Lower leg skin (tissue), 4 donors: ENCODE measurements at places on chromosomes 6 and 20. TPM values are rescaled to one million over a fixed set of nuclear protein-coding genes. Genes with fewer than 3 reads are reported as not detected.
A peak's percentile ranks its signal among the peaks of the same experiment; 100 is the strongest.

GRCh38 chr6:80439721-80440470, 333.4 kb downstream of the BCKDHB start:
- DNase-seq = no peak

DNA sequence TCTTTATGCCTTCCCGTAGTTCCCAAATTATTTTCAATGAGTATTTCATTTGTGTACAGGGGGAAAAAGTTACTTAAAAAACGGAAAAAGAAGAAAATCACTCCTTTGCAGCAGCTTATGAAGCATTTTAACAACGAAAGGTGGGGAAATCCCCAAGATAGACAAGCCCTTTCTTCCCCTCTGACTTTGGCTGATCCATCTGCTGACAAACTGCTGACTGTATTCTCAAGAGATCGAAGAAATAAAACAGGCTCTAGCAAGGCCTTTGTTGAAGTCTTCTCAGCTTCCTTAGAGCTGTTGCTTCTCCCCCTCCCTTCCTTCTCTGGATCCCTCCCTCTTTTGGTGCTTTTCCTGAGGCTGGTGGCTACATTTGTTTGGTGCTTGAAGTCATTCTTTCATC, 325.2 kb downstream of the NRN1 start:
- no peak for DNase-seq

GRCh38 chr6:2754911-2755310, 4.2 kb upstream of the MYLK4 start:
- DNase-seq = no peak

- DNase-seq = peak; percentile 58
Measured at GRCh38 chr6:169093066-169093723, 160.5 kb downstream of the THBS2 start.

DNA sequence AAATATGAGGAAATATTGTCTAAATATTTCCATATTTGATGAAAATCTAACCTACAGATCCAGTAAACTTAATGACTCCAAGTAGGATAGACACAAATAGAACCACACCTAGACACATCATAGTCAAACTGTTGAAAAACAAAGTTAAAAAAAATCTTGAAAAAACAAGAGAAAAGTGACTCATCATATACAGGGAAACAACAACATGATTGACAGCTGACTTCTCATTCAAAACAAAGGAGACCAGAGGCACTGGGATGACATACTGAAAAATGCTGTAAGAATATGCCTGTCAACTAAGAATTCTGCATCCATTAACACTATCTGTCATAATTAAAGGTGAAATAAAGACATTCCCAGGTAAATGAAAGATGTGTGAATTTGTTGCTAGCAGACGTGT, 38.8 kb downstream of the BMP2 start:
- DNase-seq = no peak

The GSTA1 gene
- total RNA-seq = 1.4 TPM

- DNase-seq = no peak
Measured at GRCh38 chr20:23889775-23890187, 10.2 kb upstream of the CST5 start.

GRCh38 chr20:5737966-5738365, 12.2 kb upstream of the SHLD1 start:
- DNase-seq = no peak

- DNase-seq = no peak
Measured at GRCh38 chr6:104928141-104928540, 28.8 kb upstream of the LIN28B start.

DNA sequence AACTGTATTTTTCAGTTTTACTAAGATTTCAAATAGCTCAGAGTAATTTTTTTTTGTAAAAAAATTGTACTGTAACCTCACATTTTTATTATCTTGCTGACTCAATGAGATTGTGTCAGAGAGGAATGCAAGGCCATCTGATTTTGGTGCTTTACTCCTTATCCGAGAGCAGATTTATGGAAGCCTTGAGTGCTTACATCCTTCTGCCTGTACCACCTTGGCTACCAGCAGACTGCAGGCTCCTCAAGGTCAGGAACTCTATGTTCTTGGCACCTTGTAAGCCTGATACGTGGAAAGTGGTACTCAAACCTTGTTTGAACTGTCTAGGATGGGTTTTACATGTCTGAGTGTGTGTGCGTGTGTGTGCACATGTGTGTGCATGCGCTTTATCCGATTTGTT, 80.1 kb upstream of the MLIP start:
- DNase-seq = no peak

GRCh38 chr6:108336971-108337370, 42.1 kb downstream of the AFG1L start:
- DNase-seq = no peak
